ENCODE measurements at places on chromosomes 16 and 17.

GRCh38 chr17:65041518-65041917 lies 15.0 kb downstream of the GNA13 start:
- DNase-seq: no peak

DNA sequence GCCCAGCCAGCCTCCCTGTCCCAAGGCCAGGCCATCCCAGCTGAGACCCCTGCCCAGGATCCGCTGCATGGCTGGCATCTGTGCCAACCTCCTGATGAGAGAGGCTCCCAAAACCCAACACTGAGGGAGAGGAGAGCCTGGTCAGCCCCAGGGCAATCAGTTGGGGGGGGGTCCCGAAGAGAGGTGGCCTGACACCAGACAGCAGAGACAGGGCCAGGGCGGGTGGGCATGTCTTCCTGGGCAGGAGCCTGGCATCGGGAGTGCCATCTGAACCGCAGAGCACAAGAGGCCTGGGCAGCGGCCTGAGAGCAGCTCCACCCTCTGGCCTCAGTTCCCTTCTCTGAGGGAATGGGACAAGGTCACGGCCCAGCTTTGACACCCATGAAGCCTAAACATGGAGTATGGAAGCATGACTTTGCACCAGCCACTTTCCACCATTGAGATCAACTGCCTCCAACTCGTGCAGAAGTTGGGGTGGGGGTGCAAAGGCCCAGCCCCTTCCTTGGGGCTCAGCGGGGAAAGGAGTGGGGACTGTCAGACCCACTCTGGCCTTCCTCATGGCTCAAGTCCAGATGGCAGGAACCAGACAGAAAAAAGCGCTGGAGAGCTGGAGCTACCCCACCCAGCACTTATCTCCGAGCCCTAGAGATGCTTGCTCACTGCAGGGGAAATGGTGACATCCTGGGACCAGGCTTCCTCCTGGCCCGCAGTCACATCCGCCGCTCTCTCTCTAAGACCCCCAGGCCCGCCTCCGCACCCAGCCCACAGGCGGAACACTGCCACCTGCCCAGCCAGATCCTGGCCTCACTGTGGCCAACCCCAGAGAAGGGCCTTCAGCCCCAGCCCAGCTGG lies 9.7 kb downstream of the RHBDF2 start:
- no peak for DNase-seq

DNA sequence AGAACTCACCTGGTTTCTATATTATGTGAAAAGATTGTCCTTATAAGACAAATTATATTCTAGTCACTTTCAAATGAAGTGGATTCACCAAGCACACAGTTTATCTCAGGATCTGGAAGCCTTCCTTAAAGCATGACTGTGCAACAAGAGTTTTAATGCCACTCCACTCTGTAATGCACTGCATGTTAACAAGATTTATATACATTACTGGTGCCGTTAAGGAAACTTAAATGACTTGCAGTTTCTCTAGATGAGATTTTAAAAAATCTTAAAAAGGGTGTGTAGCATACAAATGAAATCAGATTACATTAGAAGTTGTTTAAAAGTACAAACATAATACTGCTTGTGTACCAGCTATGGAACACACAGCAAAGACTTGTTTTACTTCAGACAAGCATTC lies 150.8 kb downstream of the SNX11 start:
- DNase-seq: no peak

DNA sequence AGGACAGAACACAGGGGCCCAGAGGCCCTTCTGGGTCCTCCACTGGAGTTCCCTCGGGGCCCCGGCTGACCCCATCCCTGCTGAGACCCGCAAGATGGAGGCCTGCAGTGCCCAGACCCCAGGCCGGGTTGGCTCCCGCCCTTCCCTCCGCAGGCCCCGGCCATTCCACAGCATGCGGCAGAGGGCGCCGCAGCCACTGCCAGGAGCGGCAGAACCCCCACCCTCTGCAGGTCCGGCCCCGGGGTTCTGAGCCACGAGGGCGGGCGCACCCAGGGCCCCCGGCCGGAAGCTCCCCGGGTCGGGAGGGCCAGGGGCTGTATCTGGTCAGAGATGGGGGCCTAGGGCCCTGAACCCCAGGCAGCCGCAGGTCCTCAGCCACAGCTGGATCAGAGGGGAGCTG lies 2.4 kb upstream of the PERCC1 start:
- DNase-seq: peak; percentile 57

GRCh38 chr17:75877752-75878173 lies 618 bp downstream of the TRIM47 start:
- peak; percentile 74 for DNase-seq

DNA sequence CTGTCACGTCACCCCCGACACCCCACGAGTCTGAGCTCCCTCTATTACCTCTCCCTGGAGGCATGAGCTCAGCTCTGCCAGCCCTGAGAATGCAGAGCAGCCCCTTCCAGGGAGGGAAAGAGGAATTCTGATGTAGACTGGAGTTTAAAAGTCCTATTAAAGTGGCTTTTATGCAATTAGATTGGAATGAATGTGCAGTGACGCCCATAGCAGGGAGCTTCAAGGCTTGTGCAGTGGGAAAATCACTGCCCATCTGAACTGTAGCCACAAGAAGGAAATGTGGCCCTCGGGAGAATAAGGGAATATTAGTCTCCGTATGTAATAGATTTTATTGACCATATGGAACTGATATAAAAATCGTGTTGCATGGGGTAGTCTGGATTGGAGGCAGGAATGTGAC lies 66.9 kb downstream of the ZNF423 start:
- DNase-seq: no peak

DNA sequence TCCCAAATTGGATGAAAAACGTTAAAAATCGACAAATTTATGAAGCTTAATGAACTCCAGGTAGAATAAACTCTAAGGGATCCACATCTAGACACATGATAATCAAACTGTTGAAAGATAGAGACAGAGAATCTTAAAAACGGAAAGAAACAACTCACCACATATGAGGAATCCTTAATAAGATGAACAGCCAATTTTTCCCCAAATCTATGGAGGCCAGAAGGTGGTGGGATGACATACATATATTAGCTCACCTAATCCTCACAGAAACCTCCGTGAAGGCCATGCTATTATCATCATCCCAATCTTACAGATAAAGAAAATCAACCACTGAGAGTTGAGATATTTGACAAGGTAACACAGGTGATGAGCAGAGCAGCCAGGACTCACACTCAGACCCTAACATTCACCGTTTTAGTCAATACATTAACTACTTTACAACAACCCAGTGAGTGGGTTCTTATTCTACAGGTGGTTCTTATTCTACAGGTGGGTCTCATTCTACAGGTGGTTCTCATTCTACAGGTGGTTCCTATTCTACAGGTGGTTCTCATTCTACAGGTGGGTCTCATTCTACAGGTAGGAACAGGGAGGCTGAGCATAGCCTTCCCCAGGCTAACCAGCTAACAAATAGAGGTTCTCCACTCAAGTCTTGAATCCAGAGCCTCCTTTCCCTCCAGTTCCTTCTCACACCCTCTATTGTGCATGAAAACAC lies 4.8 kb downstream of the CACNG1 start:
- no peak for DNase-seq

DNA sequence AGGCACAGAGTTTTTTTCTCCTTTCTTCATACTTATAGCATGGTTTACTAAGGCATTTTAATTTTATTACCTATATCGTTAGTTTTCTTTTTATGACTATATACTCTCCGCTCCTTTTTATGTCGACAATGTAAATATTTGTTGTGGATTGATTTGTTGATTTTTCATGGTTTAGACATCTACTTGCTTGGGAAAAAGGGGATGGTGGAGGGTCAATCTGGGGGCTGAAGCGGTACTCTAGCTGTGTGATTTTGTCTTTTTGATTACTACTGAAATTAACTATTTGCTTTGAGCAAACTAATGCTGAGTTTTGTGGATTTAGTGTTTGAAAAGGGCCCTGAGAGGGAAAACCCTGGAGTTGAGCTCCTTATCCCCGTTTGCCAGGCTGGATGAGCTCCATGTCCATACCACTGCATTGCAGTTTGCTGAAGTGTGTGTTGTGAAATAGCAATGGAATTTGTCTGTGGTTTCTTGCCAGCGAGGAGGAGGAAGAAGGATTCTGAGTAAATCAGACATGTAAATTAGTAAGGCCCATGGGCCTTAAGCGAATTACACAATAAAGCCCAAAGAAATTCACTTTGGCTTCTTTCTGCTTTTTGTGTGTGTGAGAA lies 72.0 kb downstream of the FTO start:
- no peak for DNase-seq

- no peak for DNase-seq
Observed at GRCh38 chr16:68987734-68988457, 117.6 kb upstream of the HAS3 start.

DNA sequence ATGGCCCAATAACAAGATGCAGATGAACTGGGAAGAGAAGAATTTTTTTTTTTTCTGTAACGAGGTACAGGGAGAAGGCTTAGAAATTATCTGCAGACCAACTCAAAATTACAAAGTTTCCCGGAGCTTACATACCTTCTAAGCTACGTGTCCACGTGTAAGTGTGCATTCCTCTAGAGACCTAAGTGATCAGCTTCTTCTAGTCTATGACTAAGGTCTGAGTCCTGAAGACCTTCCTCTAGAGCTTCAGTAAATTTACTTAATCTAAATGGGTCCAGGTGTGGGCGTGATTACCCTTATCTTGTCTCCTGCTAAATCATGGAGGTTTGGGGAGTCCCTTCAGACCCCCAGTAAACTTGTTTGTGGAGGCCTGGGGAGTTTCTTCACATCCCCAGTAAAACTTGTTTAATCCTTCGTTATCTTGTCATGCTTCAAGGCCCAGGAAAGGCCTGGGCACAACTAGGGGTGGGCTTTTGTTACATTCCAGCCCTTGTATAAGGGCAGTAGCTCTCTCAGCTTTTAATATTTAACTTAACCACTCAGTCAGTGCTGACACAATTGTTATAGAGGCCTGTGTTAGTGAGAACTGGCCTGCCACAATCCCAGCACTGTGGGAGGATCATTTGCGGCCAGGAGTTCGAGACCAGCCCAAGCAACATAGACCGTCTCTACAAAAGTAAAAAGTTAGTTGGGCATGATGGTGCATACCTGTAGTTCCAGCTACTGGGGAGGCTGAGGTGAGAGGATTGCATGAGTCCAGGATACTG lies 342.3 kb downstream of the SNX29 start:
- no peak for DNase-seq

GRCh38 chr17:58156839-58157803 lies 8.9 kb downstream of the OR4D1 start:
- DNase-seq: peak; percentile 59

DNA sequence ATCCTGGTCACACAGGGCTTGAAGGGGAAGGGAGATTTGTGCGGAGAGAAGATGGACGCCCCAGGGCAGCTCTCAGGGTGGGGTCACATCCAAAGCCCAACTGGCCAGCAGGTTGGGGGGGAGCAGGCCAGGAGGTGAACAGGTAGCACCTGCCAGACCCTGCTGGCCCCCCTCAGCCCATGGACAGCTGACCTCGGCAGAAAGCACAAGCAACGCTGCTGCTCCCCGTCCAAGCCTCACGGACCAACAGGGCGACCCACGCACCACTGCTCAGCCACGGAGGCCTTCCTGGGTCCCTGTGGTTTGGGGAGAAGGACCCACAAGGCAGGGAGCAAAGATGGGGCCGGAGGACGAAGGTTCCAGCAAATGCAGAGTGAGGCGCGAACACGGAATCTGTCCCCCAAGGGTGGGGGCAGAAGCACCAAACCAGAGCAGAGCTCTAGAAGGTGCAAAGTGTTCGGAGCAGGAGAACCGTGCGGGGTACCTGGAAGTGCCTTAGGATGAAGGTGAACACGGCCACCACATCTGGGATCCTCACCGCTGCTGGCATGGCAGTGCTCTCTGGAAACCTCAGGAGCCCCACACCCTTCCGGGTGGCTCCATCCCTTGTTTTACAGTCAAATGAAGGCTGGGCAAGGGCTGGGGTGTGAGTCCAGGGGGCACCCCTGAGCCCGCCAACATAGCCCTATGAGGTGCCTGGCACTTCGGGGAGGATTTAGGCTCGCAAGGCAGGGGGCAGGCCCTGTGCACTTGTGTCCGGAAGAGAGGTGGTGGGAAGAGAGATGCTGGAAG lies 17.9 kb downstream of the CEP295NL start:
- DNase-seq: no peak

DNA sequence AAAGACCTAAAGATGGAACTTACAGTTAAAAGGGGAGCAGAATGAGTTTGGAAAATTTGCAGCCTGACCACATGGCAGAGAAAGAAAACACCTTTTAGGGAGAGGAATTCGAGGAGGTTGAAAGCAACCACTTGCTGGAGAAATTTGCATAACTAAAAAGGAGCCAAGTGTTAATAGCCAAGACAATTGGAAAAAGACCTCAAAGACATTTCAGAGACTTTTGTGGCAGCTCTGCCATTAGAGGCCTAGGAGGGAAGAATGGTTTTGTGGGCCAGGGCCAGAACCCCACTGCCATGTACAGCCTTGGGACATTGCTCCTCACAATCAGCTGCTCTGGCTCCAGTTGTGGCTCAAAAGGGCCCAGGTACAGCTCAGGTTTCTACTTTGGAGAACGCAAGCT lies 338.5 kb downstream of the UTP18 start:
- no peak for DNase-seq

DNA sequence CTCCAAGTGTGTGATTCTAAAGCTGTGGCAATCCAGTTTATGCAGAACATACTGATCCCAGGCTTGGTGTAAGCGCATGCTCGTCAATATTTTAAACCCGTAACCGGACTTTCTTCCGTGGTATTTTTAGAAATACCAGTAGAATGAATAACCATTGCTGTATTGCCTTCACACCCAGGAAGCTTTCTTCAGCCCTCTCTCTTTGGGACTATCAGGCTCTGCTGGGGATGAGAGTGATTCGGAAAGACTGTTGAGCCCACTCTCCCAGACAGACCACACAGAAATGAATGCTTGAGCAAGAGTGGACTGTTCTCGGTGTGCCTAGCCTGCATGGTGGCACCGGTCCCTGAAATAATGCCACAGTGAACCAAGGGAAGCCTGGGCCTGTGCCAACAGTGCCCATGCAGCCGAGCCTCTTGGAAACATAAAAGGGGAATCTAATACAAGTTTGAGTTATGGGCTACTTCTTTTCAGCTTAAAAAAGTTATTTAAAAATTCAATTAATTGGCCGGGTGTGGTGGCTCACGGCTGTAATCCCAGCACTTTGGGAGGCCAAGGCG lies 89.9 kb upstream of the ELAC2 start:
- no peak for DNase-seq

GRCh38 chr17:58822148-58823050 lies 66.7 kb downstream of the PPM1E start:
- no peak for DNase-seq

GRCh38 chr17:8287651-8288335 lies 677 bp upstream of the RANGRF start:
- DNase-seq: no peak

DNA sequence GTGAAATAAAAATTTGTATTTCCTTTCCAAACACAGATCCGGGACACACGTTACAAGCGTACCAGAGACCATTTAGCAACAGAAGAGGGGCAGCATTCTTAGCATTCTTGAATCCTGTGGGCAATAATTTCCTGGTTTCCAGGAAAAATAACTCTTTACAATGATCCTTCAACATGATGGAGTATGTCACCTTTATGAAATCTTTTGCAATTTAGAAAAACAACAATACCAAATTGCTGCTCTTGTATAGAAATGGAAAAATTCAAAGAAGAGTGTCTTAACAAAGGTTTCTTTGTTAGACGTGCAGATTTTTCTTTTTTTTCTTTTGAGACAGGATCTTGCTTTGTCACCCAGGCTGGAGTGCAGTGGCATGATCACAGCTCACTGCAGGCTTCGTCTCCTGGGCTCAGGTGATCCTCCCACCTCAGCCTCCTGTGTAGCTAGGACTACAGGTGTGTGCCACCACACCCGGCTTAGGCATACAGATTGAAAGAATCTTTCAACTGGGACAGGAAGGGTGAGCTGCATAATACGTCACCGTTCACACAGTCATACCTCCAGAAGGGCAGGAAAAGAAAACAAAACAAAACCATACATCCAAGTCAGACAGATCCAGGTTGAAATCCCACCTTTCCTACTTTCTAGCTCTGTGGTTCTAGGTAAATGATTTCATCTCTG lies 10.8 kb upstream of the GCSH start:
- no peak for DNase-seq

Data from activated T-cell treated with anti-CD3 and anti-CD28 coated beads for 48 hours (primary cell).